Breast epithelium (tissue), 4 donors: ENCODE measurements at places on chromosomes 4 and X. TPM values are rescaled to one million over a fixed set of nuclear protein-coding genes. Genes with fewer than 3 reads are reported as not detected.

The SYAP1 gene
- 30.4 TPM for total RNA-seq

The UGT2B17 gene
- total RNA-seq, result not detected

The DMP1 gene
- not detected for total RNA-seq

DNA sequence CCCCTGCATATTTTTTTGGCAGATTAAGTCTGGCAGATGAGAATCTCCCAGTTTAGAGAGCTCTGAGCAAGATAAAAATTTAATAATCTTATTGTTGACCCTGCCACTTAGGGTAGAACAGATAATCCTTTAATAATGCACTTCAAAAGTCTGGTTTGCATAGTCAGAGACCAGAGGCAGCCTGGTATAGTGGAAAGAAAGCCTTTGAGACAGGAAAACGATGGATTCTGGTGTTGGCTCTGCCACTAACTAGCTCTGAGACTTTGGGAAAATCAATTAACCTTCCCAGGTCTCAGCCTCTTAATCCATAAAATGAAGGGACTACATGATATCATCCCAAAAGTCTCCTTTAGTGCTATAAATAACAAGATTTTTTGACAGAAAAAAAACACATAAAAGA lies 824.5 kb downstream of the STIM2 start:
- DNase-seq, result no peak
- H3K36me3 ChIP-seq, result no peaks in the 10 kb centered on the region
- H3K27ac ChIP-seq, result no peak overlapping the region
- no peak overlapping the region for H3K4me3 ChIP-seq

DNA sequence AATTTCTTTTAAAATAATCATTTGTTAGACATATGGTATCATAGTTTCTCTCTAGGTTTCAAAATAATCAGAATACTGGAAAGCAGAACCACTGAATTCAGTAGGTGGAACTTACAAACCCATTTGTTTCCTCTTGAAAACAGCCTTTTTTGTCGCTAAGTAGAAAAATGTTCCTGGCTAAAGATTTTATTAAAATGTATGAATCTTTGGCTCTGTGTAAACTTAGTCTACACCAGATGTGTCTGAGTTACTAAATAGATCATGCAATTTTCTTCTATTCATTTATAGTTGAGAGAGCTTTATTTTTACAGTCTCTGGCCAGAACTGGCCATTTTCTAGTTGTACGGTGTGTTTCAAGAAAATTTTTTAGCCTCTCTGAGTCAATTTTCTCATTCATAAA lies 1.0 kb downstream of the CYSLTR1 start:
- no peaks in the 10 kb centered on the region for H3K4me1 ChIP-seq
- no peaks in the 10 kb centered on the region for H3K36me3 ChIP-seq
- no peak overlapping the region for H3K27ac ChIP-seq
- DNase-seq, result no peak
- no peak overlapping the region for H3K4me3 ChIP-seq
- peaks cover 23% of the 10 kb centered on the region for H3K27me3 ChIP-seq

- no peaks in the 10 kb centered on the region for H3K36me3 ChIP-seq
- no peak for DNase-seq
- no peaks in the 10 kb centered on the region for H3K4me1 ChIP-seq
- no peaks in the 10 kb centered on the region for H3K27me3 ChIP-seq
These were observed 6.8 kb upstream of the SASH3 start for GRCh38 chrX:129772796-129773431.

- no peaks in the 10 kb centered on the region for H3K36me3 ChIP-seq
- H3K4me3 ChIP-seq, result no peak overlapping the region
- H3K27me3 ChIP-seq, result no peaks in the 10 kb centered on the region
- no peaks in the 10 kb centered on the region for H3K4me1 ChIP-seq
- no peak overlapping the region for H3K27ac ChIP-seq
These were observed 14.4 kb downstream of the ATRX start for GRCh38 chrX:77771601-77772000.
